ENCODE measurements at places on chromosomes 2 and 18.

DNA sequence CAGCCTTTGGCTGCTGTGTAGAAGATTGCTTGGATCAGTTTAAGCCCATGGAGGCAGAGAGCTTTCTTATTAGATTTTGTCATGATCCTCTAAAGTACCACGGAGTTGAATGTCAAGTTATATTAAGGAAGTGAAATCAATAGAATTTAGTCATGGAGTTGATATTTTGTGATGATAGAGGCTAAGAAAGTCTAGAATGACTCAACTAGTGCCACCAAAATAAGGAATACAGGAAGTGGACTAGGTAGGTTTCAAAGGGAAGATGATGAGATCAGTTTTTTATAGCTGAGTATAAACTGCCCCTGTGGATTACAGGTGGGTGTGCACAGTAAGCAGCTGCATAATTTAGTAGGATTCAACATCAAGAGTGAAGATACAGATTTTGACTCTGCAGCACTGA, 25.2 kb downstream of the FBXO36 start:
- DNase-seq, result no peak

DNA sequence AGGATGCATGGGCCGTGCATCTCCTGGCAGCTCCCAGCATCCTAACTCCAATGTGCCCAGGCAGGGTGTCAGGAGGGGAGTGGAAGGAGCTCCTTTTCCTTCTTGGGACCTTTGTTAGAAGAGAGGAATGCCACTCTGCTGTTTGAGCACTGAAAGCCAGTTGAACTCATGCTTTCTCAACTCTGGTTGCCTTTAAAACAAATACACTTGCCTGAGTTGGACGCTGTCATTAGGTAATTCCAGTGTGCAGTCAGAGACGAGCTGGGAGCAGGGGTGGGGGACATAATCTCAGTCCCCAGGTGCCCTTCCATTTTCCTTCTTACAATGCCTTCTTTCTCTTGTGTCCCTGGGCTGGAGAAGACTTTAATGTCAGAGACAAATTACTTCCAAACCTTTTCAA, 44.4 kb upstream of the IL1R2 start:
- no peak for DNase-seq

DNA sequence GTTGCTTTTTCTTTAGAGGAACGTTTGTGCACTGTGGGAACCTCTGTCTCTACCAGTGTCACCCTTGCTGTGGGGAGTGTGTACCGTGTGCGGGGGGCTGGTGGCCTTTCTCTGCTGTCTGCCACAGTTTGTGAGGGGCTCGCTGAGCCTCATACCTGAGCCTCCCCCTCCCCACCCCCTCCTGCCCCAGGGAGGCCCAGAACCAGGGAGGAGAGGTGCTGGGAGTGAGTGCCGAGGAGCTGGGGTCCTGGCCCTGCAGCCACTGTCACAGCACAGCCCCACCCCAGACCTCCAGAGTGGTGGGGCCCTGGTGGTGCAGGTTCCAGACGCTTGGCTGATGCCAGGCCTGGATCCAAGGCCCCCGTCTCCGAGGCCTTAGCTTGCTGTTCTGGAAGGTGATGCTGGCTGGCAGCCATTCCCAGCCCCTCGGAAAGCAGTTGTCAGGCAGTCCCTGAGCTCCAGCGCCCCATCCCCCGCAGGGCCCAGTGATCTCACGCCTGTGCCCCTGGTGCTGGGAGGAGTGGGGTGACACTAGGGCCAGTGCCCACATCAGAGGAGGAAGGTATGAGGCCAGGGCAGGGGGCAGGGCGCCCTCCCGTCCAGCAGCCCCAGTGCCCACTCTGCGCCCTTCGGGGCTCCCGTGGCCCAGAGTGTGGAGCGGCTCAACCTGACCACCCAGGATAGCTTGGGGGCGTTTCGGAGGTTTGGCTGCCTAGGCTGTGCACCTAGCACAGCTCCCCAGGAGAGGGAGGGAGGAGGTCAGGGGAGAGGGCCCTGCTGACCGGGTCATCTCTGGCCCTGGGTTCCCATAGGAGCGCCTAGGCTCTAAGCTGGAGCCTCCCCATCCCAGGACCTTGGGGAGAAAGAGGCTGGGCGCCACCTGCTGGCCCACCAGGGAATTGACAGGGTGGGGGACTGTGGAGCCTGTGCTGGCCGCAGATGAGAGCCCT, 53.0 kb upstream of the ALPP start:
- no peak for DNase-seq

DNA sequence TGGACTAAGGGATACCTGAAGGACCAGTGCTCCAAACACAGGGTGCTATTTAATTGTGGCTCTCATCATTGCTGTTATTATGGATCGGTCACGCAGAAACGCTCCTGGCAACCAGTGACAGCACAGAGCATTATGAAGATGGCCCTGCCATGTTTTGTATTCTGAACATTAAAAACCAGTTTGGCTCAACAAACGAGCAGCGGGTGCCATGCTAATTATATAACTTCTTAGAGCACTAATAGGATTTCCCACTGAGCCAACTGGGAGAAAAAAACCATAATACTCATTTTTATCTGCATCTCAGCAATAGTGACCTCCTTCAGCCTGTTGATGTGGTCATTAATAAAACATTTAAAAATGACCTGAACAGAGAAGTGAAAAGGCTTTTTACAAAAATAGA, 212.8 kb downstream of the STK39 start:
- no peak for DNase-seq

- DNase-seq, result no peak
Observed at GRCh38 chr2:164975891-164976290, 20.6 kb upstream of the SLC38A11 start.

- no peak for DNase-seq
Observed at GRCh38 chr2:55400332-55400731, 19.3 kb downstream of the CCDC88A start.

- no peak for DNase-seq
Observed at GRCh38 chr2:182191061-182191460, 205.4 kb downstream of the PPP1R1C start.

DNA sequence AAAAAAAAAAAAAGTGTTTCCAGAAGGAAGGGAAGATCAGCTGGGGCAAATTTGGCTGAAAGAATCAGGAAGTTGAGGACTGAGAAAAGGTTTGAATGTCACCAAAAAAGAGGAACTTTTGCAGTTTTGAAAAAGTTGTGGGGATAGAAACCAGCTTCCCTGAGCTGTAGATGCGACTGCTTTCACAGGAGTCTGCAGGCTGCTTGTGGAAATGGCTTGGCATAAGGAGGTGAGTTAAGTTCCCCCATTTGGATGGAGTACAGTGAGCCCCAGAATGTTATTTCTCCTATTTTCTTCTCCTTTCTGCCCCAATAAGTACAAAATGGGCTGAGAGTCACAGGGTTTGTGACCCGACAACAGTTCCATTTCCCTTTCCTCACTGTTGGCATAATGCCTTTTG, 16.5 kb upstream of the ME2 start:
- DNase-seq, result no peak

DNA sequence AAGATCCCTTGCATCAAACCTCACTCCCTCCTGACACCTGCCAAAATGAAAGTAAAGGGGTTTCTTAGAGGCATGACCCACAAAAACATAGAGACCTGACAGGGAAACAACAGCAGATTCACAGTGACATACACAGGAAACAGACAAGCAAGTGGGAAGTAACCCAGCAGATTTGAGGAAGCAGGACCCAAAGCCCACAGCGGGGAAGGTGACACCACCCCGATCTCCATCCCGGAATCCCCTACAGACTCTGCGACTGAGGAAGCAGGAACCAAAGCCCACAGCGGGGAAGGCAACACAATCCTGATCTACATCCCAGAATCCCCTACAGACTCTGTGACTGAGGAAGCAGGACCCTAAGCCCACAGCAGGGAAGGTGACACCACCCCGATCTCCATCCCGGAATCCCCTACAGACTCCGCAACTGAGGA, 21.6 kb downstream of the CIB4 start:
- DNase-seq, result no peak

DNA sequence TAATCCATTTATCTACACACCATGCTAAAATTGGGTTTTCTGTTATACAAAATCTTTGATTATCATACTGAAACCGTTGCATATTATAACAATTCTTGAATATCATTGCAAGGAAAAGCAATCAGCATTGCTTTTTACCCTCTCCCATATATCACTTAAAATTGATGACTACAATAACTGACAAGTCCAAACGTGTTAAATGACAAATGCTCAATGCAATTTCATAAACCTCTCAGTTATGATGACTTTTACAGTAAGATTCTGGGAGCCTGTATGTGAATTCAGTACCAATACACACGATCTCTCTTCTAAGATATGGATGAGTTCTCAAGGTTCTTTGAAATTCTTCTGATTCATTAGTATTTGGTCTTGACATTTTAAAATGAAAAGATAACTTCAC, 368.5 kb upstream of the TRIB2 start:
- no peak for DNase-seq

DNA sequence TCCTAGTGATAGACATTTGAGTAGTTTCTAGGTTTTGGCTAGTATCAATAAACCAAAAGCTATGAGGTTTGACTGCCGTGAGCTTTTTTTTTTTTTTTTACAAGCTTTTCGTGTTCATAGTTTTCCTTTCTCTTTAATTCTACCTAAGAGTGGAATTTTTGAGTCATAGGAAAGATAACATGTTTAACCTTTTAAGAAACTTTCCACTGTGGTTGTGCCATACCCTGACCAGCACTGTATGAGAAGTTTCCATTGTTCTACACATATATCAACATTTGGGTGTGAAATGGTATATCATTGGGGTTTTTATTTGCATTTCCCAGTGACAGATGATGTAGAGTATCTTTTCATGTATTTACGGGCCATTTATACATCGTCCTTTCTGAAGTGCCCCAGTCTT, 31.7 kb downstream of the UBE2F start:
- no peak for DNase-seq

DNA sequence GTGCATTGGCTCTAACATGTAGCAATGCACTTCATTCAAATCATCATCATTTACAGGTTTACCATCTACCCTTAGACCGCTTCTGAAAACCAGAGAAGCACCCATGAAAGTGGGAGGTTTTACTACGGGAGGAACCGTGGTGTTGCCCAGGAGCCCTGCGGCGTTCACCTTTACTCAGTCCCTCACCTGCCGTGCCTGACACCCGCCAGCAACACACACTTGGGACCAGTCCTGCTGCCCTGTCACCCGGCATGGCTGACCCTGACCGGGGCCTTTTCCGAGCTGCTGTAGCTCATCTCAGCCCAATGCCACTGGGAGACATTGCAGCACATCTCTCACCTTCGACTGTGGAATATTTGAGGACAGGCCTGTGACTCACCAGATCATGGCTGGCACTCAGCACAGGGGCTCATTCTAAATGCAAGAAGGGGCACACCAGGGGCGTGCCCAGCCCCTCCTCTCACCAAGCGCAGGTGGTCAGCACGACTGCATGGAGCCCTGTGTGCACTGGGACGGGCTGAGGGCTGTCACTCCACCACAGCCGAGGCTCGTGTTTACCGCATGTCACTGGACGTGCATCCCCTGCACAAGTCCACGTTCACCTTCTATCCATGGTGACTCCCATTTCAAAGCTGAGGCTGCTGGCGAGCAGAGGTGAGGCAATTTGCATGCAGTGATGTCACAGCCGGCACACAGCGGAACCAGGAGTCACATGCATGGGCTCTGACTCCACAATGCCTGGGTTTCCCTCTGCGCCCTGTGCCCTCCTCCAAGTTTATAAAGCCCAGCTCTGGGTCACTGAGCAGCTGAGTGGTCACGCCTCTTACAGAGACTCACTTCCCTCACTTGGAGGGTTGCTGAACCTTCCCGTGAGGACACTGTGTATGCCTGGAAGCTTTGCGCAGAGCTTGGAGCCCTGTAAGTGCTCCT, 76.7 kb upstream of the SNTG2 start:
- no peak for DNase-seq

DNA sequence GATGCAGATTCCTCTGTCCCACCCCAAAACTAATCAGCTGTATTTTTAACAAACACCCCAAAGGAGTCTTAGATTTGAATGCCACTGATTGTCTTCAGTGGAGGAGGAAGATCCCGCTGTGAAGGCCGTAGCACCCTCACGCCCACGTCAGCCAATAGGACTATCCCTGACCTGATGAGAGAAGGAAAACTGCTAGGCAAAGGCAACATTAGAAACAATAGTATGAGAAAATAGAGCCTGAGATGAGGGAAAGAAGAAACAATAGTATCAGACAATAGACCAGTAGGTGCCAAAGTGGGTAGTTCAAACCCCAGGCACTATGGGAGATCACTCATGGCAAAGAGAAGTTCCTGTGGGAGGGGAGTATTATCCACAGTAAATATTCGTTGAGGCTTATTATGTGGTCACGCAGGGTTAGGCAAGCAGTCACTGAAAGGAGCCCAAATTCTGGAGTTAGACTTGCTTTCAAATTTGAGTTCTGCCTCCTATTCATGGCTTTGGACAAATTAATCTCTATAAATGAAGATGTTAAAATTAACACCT, 2.8 kb downstream of the PCBP1 start:
- no peak for DNase-seq

Data from urothelium cell line (cell line).